ENCODE measurements at places on chromosomes 1 and 21.

DNA sequence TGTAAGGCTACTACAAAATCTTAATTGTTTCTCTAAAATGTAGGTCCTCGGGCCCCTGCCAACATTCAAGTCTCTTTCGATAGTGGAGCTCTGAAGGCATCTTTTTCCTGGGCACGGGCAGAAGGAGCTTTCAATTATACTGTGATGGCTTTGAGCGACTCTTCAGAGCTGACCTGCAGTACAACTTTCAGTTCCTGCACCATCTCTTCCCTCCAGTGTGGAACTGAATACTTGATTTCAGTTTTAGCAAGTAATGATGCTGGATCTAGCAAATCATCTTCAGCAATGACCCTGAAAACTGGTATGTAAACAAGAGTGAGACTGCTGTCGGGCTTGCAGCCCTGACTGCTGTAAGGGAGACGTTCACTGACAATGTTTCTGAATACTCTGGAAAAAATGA, 9.6 kb downstream of the FNDC7 start:
- DNase-seq, result no peak

DNA sequence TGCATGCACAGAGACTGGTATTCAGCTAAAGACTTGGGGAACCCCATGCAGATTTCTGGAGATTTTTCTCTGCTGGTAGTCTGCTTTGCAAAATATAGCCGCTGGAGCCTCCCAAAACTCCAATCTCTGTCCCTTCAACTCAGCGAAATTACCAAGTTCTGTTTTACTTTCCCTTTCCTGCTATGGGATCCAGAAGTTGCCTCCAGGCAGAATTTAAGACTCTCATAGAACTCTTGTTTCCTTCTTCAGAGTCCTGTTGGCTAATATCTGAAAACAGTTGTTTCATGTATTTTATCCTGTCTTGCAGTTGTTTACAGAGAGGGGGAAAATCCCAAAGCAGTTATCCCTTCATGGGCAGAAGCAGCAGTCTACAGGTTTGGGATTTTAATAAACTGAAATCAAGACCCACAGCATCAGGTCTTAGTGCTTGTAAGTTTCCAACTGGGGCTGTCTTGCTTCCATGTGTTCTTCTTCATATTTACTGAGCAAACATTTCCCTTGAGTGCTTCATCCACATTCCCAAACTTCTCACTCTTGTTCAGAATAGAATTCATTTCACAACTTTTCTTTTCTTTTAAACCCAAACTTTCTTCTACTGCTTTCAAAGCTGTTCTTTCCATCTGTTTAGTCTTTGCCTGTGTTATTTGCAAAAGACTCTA, 221.3 kb upstream of the DMRTA2 start:
- no peak for DNase-seq

DNA sequence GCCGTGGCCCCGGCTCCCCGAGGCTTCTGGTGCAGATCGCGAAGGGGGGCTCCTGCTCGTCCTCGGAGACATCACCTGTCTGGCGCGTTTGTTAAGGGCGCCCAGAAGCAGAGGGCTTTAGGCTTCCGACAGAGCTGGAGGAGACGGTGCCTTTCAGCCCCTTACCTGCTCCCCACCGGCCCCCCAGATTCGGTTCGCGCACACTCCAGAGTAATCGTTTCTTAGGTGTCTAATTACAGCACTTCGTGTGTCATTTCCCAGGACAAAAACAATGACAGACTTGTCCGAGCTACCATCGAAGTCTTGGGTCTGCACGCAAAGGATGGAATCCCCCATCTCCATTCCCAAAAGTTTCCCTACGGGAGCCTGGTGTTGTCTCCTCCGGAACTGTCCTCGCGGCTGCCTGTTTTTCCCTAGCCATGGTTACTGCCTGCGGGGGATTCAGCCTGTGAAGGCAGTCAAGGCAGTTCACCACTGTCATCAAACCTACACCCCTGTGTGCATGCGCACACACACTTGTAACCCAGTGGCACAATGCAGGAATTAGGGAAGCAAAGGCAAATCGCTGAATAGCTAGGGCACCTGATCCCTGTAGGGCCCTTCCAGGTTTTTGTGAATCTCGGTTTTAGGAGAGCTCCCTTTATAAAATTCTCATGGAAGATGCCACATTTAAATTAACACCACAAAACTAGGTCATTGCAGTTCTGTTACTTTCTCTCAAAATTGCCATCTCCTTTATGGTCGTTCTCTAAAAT, 738 bp upstream of the CDC42BPA start:
- DNase-seq, result no peak

GRCh38 chr1:86472152-86472551, 3.4 kb downstream of the CLCA1 start:
- DNase-seq, result no peak

DNA sequence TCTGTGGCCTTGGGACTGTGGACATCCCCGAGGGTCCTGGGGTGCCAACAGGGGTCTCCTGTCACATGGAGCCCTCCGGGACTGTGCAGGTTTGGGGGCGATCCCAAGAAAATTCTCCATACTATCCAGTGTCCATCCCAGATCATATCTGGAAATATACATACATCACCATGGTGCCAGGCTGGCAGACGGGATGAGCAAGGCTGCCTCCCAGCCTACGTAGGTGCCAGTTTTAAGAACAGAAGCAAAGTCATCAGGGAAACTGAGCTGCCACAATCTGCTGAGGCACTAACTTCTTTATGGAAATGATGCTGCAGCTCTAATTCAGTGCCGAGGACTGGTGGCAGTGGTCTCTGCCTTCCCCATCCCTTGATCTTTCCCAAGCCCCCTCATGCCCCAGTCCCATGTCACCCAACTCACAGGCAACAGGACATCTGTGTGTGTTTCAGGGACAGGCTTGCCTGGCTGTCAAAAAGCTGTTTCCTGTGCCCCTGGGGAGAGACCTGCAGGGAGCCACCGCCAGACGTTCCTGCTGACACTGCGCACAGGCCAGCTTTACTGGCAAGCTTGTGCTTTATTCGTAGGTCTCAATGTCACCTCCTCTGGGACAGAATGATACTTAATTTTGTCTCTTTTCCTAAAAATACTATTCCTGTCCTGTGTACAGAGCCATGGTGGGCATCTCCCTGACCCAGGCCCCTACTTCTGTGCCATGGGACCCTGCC, 15.5 kb downstream of the TEX35 start:
- no peak for DNase-seq

DNA sequence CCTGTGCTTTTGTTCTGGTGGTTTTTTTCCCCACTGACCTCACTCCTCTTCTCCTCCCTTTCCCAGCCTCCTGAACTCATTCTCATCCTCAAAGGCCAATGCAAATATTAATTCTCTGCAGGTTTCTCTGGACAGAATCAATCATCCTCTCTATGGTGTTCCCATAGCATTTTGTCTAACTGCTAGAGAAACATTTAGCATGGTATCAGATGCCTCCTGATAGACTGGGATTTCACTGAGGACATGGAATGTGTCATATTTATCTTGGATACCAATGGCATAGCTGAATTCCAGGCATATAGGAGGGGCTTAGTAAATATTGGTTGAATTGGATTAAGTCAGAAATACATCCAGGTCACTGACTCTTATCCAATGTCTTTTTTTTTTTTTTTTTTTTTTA, 46.1 kb upstream of the SRP9 start:
- DNase-seq, result no peak

- no peak for DNase-seq
Observed at GRCh38 chr1:62904856-62905225, 120.9 kb downstream of the ATG4C start.

GRCh38 chr1:29284961-29285560, 48.7 kb downstream of the PTPRU start:
- DNase-seq, result no peak

DNA sequence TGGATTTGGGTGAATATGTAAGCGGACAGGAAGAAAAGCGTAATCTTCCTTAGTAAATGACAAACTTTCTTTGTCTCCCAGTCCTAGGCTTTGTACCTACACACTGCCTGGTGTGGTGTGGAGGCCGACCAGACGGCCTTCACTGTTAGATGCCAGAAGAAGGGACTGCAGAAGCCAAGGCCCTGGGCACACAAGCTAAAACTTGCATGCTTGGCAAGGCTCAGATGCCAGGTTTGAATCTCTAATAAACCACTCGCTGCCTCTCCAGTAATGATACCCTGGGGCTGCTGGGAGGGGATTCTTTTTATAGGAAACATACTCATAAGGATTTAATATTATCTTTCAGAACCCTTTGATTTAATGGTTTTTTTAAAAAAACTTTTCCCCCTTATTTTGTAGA, 263.8 kb downstream of the PTPRC start:
- no peak for DNase-seq

GRCh38 chr1:234970401-234970730, 158.3 kb downstream of the TOMM20 start:
- DNase-seq, result peak; percentile 59

DNA sequence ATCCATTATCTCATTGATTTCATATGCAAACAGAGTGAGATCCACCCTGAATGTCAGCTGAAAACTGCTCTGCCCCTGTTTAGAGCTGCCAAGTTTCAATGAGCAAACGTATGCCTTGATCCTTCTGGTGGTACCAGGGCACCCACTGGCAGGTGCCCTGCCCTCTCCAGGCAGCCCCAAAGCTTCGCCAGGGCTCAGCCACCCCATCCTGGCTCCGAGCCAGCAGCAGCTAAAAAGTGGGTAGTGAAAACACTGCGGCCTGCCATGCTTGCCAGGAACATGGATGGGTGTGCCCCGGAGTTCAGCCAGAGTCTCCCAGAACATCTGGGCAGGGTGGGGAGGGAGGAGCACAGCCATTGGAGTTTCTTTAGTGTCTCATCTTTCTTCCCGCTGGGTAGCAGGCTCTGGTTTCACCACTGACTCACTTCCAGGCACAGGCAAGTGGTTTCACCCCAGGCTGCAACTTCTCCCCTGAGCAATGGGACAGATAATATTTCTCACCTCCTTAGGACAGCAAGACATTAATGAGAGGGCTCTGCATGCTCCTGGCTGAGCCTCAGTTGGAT, 8.1 kb upstream of the LMX1A start:
- DNase-seq, result peak; percentile 54

GRCh38 chr1:6976044-6976375, 190.8 kb downstream of the CAMTA1 start:
- DNase-seq, result no peak

DNA sequence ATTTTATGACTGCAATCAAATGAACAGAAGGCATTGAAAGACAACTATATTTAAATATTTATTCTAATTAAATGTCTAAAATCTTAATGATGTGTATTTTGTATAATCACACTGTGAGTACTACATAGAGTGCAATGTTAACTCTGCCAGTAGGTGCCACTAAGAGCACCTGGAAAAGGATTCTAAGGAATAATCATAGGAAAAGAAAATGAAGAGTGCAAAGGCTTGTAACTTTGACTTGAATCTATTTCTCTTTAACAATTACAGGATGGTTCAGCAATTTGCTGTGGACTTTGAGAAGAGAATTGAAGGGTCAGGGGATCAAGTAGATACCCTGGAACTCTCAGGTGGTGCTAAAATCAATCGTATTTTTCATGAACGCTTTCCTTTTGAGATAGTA, 200.4 kb downstream of the DNM3 start:
- DNase-seq, result peak; percentile 24

- no peak for DNase-seq
Observed at GRCh38 chr1:4621646-4622045, 32.8 kb upstream of the AJAP1 start.

DNA sequence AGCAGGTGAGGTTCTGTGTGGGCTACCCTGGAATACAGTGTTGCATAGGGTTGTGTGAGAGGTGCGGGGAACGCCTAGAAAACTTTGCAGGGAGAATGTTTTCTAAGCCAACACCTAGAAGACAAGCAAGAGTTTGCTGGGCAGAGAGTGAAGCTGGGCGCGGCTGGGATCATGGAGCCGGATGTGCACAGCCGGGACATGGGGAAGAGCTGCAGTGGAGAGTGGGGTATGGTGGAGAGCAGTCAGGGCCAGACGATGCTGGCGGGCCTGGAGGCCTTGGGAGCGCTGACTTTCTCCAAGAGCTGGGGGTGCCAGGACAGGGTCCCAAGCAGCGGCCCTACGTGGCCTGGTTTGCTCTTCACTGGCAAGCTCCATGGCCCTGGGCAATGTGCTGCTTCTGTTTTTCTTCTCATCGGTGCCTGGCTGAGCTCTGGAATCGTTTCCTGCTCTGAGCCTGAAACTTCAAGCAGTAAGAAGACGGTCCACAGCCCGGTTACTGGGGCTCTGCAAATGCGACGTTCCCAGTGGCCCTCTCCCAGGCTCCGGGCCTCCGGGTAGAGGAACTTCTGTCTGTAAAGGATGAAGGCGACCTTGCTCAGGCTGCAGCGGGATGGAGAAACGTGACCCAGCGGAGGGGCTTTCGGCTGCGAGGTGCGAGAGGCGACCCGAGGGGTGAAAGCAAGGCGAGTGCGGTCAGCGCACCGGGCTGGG, 51.9 kb upstream of the CD34 start:
- DNase-seq, result no peak

DNA sequence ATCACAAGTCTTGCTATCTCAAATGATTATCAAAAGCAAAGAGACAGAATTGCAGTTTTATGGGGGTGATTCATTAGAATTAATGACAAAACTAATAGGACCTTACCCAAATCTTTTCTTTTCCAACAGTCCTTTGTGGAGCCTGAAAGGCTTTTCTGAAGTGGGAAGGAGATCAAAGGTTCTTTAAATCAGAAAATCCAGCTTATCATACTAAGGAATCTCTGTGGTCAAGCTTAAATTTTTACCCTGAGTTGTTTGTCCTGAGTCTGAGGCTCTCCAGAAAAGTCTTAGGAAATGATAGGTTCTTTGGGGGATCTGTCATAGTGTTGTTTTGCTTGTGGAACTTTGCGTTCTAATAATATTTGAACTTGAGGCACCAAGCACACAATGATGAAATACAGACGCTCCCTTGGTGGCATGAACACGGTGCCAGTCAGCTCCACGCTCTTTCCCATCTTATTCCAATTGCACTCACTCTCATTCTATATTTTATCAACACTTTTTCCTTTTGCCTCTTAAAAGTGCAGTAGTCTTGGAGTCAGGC, 38.0 kb upstream of the COL24A1 start:
- no peak for DNase-seq

GRCh38 chr1:108100148-108100547, 100.0 kb downstream of the SLC25A24 start:
- no peak for DNase-seq

DNA sequence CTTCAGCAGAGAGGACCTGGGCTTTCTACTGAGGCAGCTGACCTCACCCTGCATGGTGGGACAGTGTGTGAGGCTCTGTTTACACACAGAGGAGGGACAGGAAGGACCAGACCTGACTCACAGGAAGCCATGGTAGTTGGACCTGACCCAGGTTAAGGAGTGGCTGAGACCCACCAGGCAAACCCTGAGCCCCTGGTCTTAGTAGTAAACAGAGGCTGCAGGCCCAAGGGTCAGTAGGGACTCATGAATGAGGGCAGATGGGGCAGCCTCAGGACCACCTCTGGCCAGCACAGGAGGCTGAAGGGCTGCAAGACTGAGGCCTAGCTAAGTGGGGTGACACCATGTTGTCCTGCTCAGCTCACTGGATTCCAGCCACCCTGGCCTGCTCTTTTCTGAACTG, 273.2 kb downstream of the GRIK3 start:
- DNase-seq, result no peak

DNA sequence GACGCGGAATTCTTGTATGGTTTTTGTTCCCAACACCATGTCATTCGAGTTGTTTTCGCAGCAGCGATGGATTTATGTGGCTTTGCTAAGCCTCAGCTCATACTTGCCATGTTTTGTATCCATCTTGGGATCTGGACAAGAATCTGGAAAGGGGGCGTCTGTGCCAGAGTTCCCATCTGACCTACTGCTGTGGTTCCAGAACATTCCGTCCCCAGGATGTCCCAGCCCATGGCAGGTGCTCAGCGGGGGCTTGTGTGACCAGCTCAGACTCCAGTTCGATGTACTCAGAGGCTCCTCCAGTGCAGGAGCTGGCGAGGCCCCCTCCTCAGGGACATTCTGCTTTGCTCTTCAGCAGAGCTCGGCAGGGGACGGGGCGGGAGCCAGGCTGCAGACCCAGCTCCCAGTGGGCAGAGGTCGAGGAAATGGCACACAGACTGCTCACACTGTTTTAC, 24.0 kb upstream of the ADARB1 start:
- DNase-seq, result no peak

All from HFF-Myc (cell line).